ENCODE measurements at places on chromosomes 13 and 19. TPM values are rescaled to one million over a fixed set of nuclear protein-coding genes. Genes with fewer than 3 reads are reported as not detected.
A peak's percentile ranks its signal among the peaks of the same experiment; 100 is the strongest.

DNA sequence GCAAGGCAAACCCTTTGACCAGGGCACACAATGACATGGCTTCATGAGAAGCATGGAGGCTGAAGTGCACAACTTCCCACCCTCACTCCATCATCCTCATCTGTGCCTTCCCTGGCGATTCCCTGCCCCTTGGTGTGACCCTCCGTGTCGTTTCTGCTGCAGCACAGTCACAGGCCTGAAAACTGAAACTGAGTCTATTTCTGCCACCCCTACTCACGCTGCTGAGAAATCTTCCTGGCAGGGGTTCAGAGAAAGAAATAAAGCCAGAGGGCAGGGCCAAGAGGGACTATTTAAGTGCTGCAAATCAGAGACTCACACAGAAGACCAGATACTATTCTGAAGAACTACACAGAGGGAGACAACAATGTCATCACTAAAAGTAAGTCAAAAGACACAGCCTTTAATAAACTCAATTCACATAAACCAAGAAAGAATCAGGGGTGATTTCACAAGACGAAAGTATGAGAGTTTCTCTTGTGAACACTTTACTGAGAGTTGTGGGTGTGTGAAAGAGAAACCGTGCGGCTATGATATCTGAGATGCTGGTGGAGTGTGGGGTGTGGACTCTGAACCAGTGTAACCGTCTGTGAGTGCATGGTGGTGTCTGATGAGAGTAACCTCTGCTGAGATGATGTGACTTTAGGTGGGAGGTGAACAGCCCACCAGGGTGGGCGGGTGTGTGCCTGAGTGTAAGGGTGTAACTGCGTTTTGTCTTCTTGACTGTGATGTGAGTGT lies 23.5 kb downstream of the LGALS16 start:
- no peak for DNase-seq

DNA sequence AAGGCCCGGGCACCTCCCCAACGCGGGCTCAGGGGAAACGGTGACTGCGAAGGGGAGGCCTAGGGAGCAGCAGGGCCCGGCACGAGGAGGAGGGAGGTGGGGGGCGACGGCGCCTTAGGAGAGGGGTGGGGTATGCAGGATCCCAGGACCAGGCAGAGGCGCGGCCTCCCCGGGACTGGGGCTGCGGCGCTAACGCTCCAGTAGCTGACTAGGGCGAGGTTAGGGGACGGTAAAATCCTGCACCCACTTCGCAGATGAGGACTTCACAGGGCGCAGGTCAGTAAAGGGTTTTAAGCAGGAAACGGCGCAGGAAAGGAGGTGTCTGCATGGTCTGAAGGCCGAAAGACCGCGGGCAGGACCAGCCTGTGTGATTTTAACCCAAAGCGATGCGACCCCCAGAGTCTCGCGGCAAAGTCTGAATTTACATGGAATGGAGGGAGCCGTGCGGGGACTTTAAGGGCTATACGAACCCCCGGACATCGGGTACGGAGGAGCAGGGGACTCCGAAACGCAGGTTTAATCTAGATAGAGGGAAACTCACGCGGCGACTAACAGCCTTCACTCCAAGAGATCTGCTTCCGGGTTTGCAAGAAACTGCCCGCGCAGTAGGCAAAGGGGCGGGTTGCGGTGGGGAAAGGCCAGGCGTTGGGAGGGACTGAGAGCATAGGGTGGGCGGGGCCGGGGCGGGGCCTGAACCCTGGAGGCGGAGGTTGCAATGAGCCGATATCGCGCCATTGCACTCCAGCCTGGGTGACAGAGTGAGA lies at the start of gene ZNF665:
ZNF665 (minus strand) TSS at position 588 of the 764 bp plus-strand sequence. CDS start 10,460 bp downstream, outside the sequence.
- peak; percentile 86 for DNase-seq

DNA sequence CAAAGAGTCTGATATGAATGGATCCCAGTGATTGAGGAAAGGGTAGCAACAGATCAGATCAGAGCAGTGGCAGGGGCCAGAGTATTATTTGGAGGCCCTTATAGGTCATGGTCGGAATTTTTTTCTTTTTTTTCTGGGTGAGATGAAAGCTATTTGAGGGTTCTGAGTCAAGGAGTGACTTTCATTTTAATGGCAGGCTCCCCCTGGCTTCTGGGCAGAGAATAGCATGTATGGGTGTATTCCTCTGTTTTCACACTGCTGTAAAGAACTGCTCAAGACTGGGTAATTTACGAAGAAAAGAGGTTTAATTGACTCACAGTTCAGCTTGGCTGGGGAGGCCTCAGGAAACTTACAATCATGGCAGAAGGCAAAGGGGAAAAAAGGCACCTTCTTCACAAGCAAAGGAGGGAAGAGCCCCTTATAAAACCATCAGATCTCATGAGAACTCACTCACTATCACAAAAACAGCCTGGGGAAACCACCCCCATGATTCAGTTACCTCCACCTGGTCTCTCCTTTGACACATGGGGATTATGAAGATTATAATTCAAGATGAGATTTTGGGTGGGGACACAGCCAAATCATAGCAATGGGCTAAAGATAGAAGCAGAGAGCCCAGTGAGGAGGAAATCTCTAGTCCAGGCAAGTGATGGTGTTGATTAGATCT lies 3.0 kb upstream of the SLC6A16 start:
- DNase-seq, result no peak

Gene TUBA3C
- polyA plus RNA-seq, result not detected

All from heart right ventricle (tissue), 16 donors.